ENCODE measurements at places on chromosomes 6 and 20.
A peak's percentile ranks its signal among the peaks of the same experiment; 100 is the strongest.

DNA sequence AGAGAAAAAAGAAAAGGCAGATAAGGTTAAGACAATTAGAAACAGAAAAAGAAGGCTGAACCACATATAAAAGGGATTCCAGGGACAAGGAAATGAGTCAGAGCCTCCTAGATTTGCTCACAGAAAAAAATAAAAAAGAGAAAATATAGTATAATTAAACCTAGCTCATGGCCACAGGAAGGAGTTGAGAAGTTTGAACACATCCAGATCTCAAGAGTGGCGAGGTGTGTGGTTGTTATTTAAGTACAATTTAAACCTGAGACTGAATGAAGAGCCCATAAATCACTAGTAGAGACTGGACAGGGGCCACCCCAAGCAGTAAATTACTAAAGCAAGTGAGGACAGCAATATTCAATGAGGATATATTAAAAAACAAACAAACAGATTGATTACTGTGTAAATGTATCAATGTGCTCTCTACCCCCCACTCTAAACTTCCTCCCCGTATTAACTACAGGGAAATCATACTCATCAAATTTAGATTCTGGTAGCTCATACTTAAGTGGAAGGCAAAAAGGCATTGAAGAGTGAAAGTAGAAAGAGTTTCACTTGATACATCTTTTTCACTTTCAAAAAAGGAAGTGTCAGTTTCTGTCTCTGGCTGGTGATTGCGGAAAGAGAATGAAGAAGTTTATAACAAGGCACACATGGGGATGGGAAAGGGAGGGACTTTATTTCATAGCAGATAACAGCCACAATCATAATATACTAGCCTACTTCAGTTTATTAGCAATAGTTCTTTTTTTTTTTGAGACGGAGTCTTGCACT is 49.3 kb upstream of the SCAF8 start:
- ATAC-seq, result peak; percentile 88

GRCh38 chr6:128570680-128571063 is 50.3 kb upstream of the PTPRK start:
- ATAC-seq, result peak; percentile 22

- no peak for ATAC-seq
These were observed 55.6 kb downstream of the PTPRK start for GRCh38 chr6:128464790-128465189.

DNA sequence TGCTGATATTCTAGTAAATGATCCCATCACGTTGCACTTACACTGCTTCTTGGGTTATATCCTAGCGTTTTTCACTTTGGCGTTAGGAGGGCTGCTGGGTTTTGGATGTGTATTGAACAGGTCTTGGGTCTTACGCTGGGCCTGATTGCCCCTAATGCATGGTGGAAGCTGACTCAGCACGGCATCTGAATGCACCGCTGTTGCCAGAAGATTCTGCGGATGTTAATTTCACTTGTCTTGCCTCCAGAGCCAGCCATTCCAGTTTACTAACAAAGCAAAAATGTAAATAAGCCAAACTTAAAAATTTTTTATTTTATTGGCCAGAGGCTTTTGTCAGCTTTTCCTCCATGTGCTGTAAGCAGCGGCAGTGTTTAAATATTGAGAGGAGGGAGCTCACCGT is 233.5 kb downstream of the TMEM242 start:
- ATAC-seq, result no peak

GRCh38 chr6:130105996-130106704 is 87.8 kb downstream of the L3MBTL3 start:
- no peak for ATAC-seq

- no peak for ATAC-seq
These were observed 15.6 kb upstream of the PLEKHG1 start for GRCh38 chr6:150584065-150584464.

DNA sequence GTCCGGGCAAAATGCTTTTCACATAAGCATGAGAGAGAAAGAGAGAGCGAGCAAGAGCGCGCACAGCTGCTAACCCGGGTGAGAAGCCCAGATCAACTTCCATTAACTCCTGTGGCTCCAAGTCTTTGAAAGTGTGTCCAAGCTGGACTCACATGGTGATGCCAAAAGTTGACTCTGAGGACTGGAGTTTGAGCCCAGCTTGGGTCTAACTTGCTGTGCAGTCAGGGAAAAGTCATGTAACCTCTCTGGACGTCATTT is 357.2 kb upstream of the SULF2 start:
- ATAC-seq, result no peak

- ATAC-seq, result no peak
These were observed 108.9 kb upstream of the AHI1 start for GRCh38 chr6:135606392-135606791.

DNA sequence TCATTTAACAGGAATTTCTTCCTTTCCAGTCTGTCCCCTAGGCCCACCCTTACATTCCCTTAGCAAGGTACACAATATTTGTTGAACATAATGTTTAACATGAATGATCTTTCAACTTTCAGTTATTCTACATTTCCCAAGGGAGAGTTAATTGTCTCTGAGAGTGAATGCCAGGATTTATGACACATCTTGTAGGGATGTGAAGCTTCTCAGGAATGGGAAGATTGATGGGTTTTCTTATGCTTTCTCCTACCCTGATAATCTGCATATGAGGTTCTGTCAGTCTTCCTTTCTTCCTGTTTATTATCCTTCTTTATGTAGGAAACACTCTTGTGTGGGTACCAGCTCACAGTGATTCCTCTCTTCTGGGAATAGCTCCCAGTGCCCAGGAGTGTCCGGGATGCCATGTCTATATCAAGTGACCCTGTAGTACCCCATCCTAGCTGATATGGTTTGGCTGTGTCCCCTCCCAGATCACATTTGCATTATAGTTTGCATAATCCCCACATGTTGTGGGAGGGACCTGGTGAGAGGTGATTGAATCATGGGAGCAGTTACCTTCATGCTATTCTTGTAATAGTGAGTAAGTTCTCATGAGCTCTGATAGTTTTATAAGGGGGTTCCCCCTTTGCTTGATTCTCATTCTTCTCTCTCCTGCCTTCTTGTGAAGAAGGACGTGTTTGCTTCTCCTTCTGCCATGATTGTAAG is 7.1 kb upstream of the FYN start:
- peak; percentile 62 for ATAC-seq

DNA sequence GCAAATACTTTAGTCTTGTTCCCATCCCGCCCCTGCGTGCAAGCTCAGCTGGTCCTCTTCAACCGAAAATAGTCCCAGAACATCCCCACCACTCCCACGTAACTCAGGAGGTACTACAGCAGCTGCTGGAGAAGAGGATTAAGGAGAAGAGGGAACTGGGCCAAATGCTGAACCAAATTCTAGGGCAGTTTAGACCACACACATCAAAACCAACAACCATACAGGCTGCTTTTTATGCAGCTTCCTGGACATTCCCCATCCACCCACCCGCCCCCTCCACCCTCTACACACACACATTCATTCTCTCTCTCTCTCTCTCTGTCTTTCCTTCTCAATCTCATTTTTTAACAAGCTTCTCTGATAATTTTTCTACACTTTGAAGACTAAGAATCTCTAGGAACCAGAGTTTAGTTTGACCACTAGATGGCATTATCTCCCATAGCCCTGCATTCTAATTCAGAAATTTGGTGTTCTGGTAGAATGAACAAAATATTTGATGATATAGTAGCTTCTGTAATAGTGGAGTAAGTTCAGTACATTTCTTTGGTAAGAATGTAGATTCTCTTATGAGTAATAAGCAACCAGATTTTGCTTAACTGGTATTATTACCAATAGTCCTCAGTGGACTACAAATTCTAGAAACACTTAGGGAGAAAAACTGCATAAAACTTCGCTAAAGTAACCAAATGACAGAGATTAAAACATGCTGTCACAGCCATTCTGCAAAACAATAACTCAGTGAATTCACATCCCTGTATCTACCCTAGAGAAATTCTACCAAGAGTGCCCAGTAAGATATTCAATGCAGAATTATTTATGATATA is 52.1 kb upstream of the BEND6 start:
- peak; percentile 36 for ATAC-seq

DNA sequence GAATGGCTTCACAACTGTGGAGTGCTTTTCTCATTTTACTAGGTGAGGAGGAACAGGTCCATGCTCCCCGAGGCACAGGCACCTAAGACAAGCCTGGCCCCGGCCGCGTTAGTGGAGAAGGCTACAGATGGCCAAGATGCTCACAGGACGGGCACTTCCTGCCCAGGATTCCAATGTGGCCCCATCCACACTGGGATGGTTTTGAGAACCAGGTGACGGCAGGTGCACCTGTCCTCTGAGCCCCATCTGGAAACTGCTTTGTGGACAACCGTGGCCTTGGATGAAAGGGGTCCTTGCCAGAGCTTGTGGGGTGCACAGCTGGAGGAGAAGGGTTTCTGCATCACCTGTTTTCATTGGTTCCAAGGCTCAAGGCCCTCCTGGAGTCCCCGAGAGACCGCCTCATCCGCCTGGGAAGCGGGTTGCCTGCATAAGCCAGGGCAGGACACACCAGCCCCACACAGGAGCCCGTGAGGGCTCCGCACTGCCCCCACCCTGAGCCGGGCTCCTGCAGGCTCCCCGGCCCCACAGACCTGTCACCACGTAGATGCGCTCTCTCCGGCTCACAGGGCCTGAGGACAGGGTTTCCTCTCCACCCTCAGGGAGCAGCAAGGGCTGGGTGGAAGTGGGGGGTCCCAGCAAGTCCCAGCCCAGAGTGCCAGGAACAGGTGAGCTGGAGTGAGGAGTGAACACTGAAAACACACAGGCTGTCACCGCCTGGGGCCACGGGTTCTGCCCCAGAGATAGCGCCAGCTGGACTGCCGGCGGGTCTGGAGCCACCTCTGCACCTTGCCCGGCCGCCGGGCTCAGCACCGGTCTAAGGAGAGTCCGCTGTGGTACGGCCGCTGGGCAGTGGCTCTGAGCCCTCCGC is 18.3 kb downstream of the NTSR1 start:
- ATAC-seq, result no peak

DNA sequence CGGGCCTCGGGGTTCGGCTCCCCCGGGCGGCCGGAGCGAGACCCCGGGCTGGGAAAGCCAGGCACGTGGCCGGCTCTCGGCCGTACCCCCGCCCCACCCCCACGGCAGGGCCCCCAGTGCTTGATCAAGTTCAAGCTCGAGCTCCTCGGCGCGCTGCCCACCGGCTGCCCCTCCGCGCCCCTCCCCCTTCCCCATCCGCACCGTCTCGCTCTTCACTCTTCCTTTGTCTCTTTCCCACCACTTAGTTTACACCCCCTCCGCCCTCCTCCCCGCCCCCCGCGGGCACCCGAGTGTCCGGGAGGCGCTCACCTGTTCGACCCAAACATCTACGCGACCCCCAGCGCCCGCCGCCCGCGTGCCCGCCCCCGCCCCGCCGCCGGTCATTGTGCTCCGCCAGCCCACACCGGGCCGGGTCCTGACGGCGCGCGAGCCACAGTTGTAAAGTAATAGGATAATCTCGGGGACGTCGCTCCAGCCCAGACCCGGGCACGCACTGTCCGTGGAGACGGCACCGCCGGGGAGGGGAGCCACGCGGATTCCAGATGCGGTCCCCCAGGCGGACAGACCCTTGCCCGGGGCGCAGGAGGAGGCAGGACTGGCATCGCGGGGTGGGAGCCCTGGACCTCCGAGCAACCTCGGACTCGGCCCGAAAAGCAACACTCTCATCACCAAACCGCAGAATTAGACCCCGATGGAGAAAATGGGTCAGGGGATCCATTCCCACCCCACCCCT is 100.7 kb downstream of the NOL4L start:
- ATAC-seq, result peak; percentile 63
